ENCODE measurements at places on chromosomes 16 and 17. TPM values are rescaled to one million over a fixed set of nuclear protein-coding genes. Genes with fewer than 3 reads are reported as not detected.
A peak's percentile ranks its signal among the peaks of the same experiment; 100 is the strongest.

The RNPS1 gene
- 333 TPM for total RNA-seq

The KRT9 gene
- total RNA-seq, result not detected

The MAP3K3 gene
- total RNA-seq, result 21.8 TPM

The NOL3 gene
- total RNA-seq, result 9.7 TPM

The STUB1 gene
- total RNA-seq, result 79.0 TPM

The STH gene
- not detected for total RNA-seq

The PRKCB gene
- total RNA-seq, result 11.3 TPM

The RAPGEFL1 gene
- 19.9 TPM for total RNA-seq

DNA sequence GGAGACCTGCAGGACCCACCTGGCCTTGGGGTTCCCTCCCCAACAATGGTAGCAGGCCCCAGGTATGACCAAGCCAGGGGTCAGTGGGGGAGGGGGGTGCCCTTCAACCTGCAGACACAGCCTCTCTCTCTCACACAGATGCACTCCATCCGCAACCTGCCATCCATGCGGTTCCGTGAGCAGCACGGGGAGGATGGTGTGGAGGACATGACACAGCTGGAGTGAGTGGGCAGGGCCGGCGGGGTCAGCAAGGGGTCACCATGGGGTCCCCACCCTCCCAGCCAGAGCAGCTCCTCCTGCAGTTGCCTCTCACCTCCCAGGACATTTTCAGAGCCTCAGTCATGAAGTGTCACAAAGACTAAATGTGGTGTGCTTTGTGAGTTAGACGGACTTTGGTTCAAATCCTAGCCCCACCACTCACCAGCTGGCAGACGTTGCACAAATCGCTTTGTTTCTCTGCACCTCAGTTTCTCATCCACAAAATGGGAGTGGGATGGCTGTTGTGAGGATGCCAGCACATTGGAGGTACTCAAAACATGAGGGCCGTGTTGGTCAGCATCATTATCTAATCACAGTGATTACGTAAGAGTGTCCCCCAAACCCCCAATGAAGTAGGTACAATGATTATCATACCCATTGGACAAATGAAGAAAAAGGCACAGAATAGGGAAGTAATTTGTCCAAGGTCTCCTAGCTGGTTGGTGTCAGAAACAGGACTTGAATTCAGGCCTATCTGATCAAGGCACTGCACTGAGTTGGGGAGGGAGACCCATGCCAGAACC, 16.0 kb downstream of the MYO15A start:
- H3K4me3 ChIP-seq, result no peak overlapping the region
- DNase-seq, result no peak
- no peak overlapping the region for H3K27ac ChIP-seq
- no peaks in the 10 kb centered on the region for H3K27me3 ChIP-seq

GRCh38 chr16:26442321-26442720, 624.4 kb upstream of the C16orf82 start:
- H3K4me3 ChIP-seq, result no peak overlapping the region
- no peaks in the 10 kb centered on the region for H3K27me3 ChIP-seq
- no peak for DNase-seq
- H3K36me3 ChIP-seq, result no peaks in the 10 kb centered on the region

- no peak overlapping the region for H3K27ac ChIP-seq
- H3K4me1 ChIP-seq, result peaks cover 20% of the 10 kb centered on the region
- no peak overlapping the region for H3K4me3 ChIP-seq
- peak; percentile 9 for DNase-seq
- H3K36me3 ChIP-seq, result peaks cover 1% of the 10 kb centered on the region
- H3K27me3 ChIP-seq, result no peaks in the 10 kb centered on the region
Observed at GRCh38 chr17:44920565-44920940, 5.3 kb upstream of the GFAP start.

DNA sequence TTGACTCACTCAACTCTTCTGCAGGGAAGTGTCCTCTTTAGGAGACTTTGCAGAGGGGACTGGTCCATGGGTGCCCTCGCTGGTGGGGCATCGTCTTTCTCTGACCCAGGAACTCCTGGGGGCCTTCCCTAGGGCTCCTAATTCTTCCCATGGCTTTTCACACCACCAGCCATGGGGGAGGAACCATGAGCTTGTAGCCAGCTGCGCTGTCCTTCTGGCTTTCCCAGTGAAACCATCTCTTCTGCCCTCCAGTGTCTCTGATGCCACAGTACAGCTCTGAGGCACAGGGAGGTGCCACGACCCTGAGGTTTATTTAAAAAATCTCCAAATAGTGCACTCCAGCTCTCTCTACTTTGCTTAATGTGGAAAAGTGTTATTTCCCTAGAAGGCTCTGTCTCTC, 78.6 kb downstream of the SDR42E1 start:
- no peaks in the 10 kb centered on the region for H3K36me3 ChIP-seq
- no peak overlapping the region for H3K27ac ChIP-seq
- H3K4me1 ChIP-seq, result peaks cover 16% of the 10 kb centered on the region
- no peak for DNase-seq
- no peak overlapping the region for H3K4me3 ChIP-seq

DNA sequence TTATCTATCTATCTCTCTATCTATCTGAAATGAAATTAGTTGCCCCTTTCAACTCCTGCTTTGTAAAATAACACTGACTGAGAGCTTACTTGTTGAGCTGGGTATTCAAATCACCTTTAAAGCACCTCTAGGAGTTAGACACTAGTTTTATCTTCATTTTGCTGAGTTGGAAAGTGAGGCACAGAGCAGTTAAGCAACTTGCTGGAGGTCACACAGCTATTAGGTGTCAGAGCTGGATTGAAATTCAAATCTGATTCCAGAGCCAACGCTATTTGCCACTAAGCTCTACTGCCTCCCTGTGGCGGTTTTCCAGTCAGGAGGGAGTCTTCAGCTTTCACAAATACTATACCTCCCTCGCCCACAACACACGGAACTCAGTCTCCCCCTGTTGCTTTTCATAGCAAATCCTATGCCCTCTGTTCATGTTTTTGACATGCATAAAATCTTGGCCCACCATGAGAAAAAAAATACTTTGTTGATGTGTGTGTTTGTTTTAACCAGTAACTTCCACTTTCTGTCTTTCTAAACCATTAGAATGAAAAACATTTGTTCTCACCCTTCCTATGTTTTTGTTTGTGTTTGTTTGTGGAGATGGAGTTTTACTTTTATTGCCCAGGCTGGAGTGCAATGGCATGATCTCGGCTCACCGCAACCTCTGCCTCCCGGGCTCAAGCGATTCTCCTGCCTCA, 74.8 kb upstream of the SMURF2 start:
- no peak overlapping the region for H3K4me3 ChIP-seq
- H3K27me3 ChIP-seq, result no peaks in the 10 kb centered on the region
- H3K36me3 ChIP-seq, result no peaks in the 10 kb centered on the region
- peak; percentile 56 for DNase-seq

- peaks cover 6% of the 10 kb centered on the region for H3K36me3 ChIP-seq
- H3K4me3 ChIP-seq, result peak overlapping the region; percentile 12
- no peak overlapping the region for H3K27ac ChIP-seq
- H3K27me3 ChIP-seq, result peaks cover 3% of the 10 kb centered on the region
- DNase-seq, result peak; percentile 48
- H3K4me1 ChIP-seq, result peaks cover 15% of the 10 kb centered on the region
Observed at GRCh38 chr17:45396496-45397205, 36.0 kb downstream of the ARHGAP27 start.

- no peaks in the 10 kb centered on the region for H3K36me3 ChIP-seq
- H3K4me3 ChIP-seq, result no peak overlapping the region
- no peak overlapping the region for H3K27ac ChIP-seq
- H3K27me3 ChIP-seq, result no peaks in the 10 kb centered on the region
- H3K4me1 ChIP-seq, result peaks cover 12% of the 10 kb centered on the region
- no peak for DNase-seq
Observed at GRCh38 chr17:57499648-57500049, 243.3 kb downstream of the MSI2 start.

DNA sequence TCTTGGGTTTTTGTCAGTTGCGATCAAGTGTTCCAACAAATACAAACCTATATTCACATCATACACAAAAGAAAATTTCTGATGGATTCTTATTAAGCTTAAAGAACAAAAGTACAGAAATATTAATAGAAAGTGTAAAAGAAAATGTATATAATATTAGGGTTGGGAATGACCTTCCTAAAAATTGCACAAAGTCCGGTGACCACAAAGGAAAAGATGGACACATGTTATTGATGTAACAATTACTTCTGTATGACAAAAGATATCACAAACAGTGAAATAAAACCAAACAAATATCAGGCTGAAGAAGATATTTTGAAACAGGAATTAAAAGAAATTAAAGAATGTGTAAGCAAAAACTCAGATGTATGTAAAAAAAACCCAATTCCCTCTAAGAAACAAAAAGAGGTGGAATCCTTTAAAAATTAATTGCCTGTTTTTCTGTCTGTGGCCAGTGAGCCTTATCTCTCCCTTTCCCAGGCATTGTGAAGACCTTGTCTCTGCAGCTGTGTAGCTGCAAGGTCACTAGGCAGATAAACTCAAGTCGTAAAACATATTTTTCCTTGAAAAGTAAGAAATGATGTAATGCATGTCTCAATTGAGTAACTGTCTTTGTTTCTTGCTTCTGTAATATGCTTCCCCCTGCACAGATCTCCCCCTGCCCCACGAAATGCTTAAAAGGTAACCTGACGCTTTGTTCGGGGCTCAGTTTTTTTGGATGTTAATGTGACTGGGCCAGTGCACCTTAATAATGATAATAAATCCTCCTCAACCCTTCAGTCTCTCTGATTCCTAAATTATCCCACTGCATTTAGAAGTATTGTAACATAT, 2.8 kb downstream of the ST6GALNAC1 start:
- peaks cover 14% of the 10 kb centered on the region for H3K4me1 ChIP-seq
- H3K36me3 ChIP-seq, result no peaks in the 10 kb centered on the region
- H3K27ac ChIP-seq, result no peak overlapping the region
- no peaks in the 10 kb centered on the region for H3K27me3 ChIP-seq
- DNase-seq, result no peak
- H3K4me3 ChIP-seq, result no peak overlapping the region

GRCh38 chr17:28366605-28367004, 1.6 kb upstream of the SEBOX start:
- H3K27me3 ChIP-seq, result peaks cover 5% of the 10 kb centered on the region
- peaks cover 15% of the 10 kb centered on the region for H3K4me1 ChIP-seq
- no peak overlapping the region for H3K4me3 ChIP-seq
- no peak for DNase-seq

- no peak for DNase-seq
- peak overlapping the region; percentile 52 for H3K4me3 ChIP-seq
- peaks cover 9% of the 10 kb centered on the region for H3K36me3 ChIP-seq
- H3K27me3 ChIP-seq, result peaks cover 20% of the 10 kb centered on the region
Observed at GRCh38 chr16:90048347-90048722, 28.8 kb downstream of the PRDM7 start.

- DNase-seq, result no peak
- H3K27me3 ChIP-seq, result no peaks in the 10 kb centered on the region
- peaks cover 8% of the 10 kb centered on the region for H3K36me3 ChIP-seq
- H3K4me3 ChIP-seq, result peak overlapping the region; percentile 100
Observed at GRCh38 chr16:15887283-15887682, 1.1 kb downstream of the CEP20 start.

- H3K4me3 ChIP-seq, result no peak overlapping the region
- H3K27ac ChIP-seq, result peak overlapping the region; percentile 92
- no peaks in the 10 kb centered on the region for H3K27me3 ChIP-seq
- H3K4me1 ChIP-seq, result peaks cover 49% of the 10 kb centered on the region
- peaks cover 29% of the 10 kb centered on the region for H3K36me3 ChIP-seq
Observed at GRCh38 chr16:49638673-49639610, 217.0 kb downstream of the ZNF423 start.

DNA sequence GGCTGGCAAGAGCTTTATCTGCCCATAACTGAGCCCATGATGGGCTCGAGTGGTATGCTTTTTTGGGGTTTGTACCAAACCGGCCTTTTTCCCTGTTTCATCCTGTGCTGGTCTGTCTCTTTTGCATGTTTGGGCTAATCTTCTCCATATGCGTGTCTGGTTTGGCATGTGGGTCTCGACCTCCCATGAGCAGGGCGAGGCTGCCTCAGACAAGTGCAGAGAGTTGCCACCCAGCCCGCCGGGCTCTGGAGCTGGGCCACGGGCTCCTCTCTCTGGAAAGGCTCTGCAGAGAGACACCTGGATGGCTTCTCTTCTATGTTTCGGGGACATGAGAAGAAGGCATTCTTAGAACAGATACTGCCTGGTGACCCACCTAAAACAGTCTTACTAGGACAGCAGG, 67.8 kb upstream of the TBX2 start:
- no peak for DNase-seq
- H3K4me3 ChIP-seq, result no peak overlapping the region
- no peaks in the 10 kb centered on the region for H3K36me3 ChIP-seq
- no peaks in the 10 kb centered on the region for H3K27me3 ChIP-seq
- H3K4me1 ChIP-seq, result no peaks in the 10 kb centered on the region

DNA sequence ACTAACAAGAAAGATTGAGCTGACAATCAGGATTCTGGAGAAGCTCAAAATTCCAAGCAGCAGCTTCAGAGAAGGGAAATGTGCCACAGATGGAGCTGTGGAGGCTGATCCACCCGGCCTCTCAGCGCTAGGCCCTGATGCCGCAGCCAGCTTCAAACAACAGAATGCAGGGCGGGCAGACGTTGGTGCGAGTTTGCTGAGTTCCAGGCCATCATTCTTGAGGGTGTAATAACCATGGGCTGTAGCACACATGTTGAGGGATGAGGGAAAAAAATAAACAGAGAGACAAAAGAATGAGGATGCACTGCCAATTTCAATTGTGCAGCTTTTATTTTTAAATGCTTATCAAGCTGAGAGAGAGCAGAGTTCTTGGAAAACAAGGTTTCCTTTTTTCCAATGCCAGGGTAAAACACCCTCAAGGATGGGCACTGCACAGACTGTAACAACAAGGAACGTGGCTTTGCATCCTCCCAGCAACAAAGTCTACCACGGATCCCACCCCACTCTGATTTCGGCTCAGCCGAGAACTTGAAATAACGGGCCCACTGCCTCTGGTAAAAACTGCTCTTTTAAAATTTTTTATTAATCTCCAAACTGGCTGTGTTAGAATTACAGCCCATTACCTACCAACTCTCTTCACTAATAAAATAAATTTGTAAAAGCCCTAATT, 90.2 kb downstream of the SMG6 start:
- no peaks in the 10 kb centered on the region for H3K27me3 ChIP-seq
- no peak for DNase-seq
- H3K36me3 ChIP-seq, result peaks cover under 1% of the 10 kb centered on the region
- peaks cover 38% of the 10 kb centered on the region for H3K4me1 ChIP-seq
- H3K4me3 ChIP-seq, result no peak overlapping the region
- peak overlapping the region; percentile 87 for H3K27ac ChIP-seq

DNA sequence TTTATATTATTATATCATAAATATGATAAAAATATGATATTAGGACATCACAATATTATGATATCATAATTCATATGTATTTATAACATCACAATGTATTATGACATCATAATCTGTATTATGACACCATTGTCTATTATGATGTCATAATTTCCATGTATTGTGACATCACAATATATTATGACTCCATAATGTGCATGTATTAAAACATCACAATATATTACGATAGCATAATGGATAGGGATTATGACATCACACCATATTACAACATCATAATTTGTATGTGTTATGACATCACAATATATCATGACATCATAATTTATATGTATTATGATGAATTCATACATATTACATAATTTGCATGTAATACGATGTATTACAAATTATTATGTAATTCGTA, 1755.9 kb downstream of the TP53TG3F start:
- peaks cover 10% of the 10 kb centered on the region for H3K27me3 ChIP-seq
- H3K4me3 ChIP-seq, result no peak overlapping the region
- no peak for DNase-seq
